ENCODE measurements at places on chromosomes 1 and 21.

DNA sequence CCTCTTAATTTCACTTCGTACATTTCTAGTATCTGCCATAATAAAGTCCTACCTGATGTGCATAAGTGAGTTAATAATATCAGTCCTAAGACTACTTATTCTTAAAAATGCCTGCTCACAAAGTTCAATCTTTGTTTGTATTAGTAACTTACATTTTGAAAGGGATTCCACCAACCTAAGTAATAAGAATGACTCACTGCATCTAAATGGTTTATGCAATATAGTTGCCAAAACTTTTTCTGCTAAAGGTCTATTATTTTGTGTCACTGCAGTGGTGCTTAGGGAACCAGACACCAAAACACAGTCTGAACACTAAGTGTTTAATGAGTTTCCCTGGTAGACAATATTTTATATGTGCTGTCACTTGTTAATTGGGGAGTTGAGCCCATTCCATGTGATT lies 1.8 kb downstream of the ZNF669 start:
- no peak for DNase-seq

DNA sequence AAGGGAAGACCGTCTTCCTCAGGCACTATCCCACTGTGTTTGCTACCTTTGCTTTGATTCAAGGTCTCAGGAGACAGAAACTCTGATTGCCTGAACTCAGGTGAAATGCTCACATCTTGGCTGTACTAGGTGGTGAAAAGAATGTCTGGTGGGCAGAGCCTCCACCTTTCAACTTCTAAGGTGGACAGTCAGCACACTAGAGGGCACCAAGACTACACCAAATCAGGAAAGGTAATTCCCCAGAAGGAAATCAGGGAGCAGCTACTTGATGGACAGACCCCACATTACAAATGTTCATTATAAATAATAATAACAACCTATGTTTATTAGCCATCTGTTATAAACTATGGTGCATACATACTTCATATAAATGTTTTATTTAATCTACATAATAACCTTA lies 220.9 kb downstream of the ATG4C start:
- no peak for DNase-seq

- DNase-seq: no peak
Measured at GRCh38 chr1:102863704-102864103, 244.6 kb downstream of the COL11A1 start.

DNA sequence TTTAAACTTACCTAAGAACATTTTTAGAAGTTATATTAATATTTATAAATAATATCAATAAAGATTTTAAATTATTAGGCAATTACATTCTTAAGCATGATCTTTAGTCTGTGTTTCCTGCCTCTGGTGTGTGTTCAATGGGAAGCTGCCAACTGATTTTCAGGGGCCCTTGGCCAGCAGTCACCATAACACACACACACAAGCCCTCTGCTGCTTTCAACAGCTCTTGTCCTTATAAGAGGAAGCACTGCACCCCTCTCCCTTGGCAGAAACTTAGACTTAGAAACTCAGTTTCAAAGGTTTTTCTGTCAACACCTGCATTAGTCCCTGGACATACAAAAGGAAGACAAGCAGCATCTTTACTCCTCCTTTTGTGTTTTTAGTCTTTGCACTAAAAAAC lies 81.4 kb downstream of the VAV3 start:
- no peak for DNase-seq

DNA sequence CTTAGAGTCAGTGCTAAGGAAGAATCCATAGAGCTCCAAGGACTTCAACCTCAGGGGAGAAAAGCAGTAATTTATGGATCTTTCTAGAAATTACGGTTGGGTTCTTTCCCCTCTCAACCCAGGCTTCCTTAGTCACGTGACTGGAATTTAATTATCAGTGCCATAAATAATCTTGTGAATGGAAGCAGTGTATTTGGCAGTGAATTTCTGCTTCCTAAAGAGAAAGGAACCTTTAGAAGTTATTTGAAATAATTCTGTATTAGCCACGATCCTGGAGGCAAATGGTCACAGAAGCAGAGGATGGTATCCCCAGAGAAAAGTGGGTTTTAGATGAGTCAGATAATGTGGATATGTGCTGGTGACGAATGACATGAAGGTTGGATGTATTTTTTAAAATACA lies 89.6 kb downstream of the NFIA start:
- no peak for DNase-seq

- no peak for DNase-seq
Measured at GRCh38 chr21:26973226-26973625, 6.3 kb upstream of the ADAMTS5 start.

- DNase-seq: no peak
Measured at GRCh38 chr1:108531444-108531843, 28.5 kb upstream of the EEIG2 start.

DNA sequence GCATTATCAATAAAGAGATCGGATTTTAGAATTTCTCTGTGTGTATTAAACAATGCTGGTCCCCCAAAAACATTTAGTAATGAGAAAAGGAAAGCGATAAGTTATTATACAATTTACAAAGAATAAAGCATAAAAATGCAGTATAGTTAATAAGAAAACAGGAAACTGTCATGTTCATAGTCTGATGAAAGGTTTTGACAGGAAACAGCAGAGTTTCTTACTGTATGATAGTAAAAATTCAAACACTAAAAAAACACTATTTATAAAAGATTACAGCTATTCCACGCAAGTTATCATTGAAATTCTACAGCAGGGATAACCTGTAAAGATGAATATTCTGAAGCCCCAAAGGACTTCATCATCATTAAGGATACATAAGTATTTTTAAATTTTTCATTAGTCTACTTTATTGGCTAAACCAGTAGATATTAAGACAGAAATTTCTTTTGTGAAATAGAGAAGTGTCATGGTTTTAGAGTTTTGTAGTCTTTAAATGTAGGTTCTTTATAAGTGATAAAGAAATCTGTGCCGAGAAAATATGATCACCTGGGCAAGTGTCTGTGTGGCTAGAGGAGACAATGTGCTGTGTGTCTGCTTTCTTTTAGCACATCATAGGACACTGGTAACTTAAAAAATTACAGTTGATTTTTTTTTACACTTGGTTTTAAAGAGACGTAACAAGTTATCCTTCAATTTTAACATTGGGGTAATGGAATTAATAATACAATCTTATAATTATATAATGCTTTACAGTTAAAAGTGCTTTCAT lies 49.7 kb upstream of the GFI1 start:
- DNase-seq: no peak
